Stimulated activated CD4-positive, alpha-beta T cell treated with anti-CD3 and anti-CD28 coated beads, Interleukin-4, amount 100 ng/mL, for 24 hours (primary cell): ENCODE measurements at places on chromosomes 4 and X.
A peak's percentile ranks its signal among the peaks of the same experiment; 100 is the strongest.

GRCh38 chr4:182554736-182555135, 311.5 kb downstream of the TENM3 start:
- DNase-seq: no peak

GRCh38 chrX:100980608-100981497, 11.3 kb downstream of the ARL13A start:
- DNase-seq: no peak

- DNase-seq: no peak
Observed at GRCh38 chr4:164011791-164012190, 517.3 kb downstream of the TMA16 start.

DNA sequence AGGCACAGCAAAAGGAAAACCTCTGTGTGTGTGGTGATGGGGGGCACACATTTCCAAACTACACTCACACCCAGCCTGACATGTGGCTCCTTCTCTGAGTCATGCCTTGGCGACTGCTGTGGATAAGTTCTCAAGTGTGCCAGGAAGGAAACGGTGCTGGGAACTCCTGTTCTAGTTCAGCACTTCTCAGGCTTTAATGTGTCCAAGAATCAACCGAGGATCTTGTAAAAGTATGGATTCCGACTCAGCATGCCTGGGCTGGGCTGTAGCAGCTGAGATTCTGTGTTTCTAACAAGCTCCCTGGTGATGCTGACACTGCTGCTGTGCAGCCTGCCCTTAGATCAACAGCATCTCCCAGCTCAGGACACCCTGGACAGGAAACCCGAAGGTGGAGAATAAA, 20.2 kb downstream of the CLNK start:
- DNase-seq: no peak

- DNase-seq: no peak
Observed at GRCh38 chr4:23485801-23486200, 404.0 kb downstream of the PPARGC1A start.

- DNase-seq: no peak
Observed at GRCh38 chr4:10006231-10006600, 15.1 kb downstream of the SLC2A9 start.

GRCh38 chr4:169098054-169098497, 88.0 kb upstream of the CBR4 start:
- DNase-seq: no peak

DNA sequence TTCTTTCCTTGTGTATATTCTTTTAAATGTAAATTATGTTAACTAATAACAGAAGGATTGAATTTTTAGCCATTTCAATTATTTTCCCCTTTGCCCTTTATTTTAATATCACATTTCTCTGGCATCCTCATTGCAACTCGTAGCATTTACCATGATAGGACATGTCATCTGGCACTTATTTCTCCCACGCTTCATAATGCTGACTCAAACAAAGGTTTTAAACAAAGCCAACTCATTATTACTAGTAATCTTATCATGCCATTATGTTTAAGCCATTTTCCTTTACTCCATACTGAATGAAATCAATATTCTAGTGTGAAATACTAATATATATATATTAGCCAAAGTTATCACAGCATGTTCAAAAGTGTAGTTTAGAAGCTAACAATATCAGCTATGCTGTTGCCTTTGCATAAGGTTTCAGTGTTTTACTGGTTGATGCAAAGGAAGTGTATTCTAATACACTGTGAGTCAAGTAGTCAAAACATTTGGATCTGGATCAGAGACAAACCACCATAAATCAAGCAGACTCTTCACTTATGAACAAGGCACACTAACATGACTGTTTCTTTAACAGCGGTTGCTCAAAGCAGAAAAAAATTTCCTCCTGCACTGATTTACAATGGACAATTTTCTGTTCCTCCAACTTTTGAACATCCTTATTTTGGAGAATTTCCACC, 281.6 kb downstream of the SLC7A11 start:
- DNase-seq: no peak

DNA sequence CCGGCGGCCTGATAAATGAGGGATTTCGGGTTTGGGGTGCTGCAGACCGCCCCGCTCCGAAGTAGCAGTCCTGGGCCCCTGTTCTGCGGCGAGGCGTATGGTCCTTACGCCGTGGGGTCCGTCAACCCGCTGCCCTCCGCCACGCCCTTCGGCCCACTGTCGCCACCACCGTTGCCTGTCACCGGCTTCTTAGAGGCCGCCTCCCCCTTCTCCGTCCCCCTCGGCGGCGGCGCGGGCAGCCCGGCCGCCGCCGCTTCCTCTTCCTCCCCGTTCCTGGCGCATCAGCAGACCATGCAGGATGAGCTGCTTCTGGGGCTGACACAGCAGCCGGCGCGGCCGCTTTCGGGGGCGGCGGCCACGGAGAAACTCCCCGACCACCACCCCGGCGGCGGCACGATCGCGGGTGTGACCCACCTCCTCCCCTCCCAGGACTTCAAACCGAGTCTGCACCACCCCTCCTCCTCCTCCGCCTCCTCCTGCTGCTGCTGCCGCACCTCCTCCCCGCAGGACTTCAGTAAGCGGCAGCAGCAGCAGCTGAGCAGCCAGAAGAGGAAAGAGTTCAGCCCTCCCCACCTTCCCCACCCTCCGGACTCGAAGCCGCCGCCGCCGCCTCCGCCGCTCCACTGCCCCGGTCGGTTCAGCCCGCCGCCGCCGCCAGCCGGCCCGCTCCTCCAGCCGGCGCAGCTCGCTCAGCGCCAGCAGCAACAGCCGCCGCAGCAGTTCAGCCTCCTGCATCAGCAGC, 549 bp downstream of the CPEB2 start:
- peak; percentile 75 for DNase-seq

GRCh38 chrX:71671043-71671780, 3.9 kb downstream of the LOC101059915 start:
- peak; percentile 74 for DNase-seq

- no peak for DNase-seq
Observed at GRCh38 chr4:128107766-128108165, 46.7 kb downstream of the LARP1B start.

GRCh38 chr4:177974461-177974860, 532.2 kb upstream of the AGA start:
- no peak for DNase-seq

- peak; percentile 6 for DNase-seq
Observed at GRCh38 chr4:86043755-86044592, 315.9 kb downstream of the MAPK10 start.

DNA sequence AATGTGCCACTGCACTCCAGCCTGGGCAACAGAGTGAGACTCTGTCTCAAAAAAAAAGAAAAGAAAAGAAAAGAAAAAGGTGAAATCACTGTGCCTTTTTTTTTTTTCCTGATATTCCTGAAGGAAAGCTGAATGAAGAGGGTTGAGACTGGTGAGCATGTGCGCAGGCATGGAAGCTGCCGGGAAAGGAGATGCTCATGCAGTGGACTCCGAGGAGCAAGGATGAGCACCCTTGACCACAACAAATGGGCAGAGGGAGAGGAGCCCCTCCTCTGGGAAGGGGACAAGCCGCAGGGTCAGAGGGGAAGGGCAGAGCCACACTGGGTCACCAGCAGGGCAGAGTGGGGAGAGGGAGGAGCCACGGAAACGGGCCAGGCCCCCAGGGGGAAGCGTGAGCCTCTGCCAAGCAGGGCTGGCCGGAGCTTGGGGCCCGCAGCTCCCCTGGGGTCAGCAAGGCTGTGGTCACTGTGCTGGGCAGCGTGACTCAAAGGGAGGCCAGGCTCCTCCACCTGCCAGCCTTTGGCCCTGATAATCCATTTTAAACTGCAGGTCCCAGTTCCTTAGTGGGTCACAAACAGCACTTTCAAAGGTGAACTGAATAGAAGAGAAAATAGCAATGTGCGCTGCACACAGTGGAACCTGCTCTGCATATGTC, 79.8 kb downstream of the NAT8L start:
- no peak for DNase-seq

GRCh38 chr4:35300996-35301774, 943.1 kb downstream of the ARAP2 start:
- DNase-seq: no peak

GRCh38 chr4:138317175-138317748, 75.1 kb upstream of the SLC7A11 start:
- DNase-seq: no peak

DNA sequence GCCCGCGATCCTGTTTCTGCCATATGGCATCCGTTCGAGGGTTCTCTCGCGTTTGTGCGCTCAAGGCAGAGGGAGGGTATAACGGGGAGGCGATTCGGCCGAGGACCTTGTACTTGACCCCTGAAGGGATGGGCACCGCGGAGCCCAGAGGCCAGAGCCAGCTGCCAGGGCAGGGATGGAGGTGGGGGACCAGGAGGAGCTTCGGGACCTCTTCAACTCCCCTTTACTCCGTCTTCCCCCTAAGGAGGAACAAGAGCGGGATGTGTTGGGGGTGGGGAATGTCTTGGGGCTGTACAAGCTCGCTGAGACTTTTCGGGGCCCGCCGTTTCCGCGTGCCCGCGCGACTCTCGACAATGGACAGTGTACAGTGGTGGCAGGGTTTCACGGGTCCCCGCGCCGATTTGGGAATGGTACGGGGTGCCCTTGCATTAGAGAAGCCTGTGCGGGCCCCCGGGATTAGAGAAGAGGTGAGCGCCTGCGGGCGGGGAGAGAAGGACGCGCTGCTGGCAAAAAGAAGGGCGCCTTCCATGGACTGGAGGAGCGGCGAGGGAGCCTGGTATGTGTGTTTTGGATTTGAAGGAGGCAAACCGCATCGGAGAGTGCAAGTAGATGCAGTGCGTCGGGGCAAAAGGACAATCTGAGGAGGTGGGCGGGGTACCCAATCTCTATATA, 760 bp downstream of the UGT8 start:
- DNase-seq: no peak

DNA sequence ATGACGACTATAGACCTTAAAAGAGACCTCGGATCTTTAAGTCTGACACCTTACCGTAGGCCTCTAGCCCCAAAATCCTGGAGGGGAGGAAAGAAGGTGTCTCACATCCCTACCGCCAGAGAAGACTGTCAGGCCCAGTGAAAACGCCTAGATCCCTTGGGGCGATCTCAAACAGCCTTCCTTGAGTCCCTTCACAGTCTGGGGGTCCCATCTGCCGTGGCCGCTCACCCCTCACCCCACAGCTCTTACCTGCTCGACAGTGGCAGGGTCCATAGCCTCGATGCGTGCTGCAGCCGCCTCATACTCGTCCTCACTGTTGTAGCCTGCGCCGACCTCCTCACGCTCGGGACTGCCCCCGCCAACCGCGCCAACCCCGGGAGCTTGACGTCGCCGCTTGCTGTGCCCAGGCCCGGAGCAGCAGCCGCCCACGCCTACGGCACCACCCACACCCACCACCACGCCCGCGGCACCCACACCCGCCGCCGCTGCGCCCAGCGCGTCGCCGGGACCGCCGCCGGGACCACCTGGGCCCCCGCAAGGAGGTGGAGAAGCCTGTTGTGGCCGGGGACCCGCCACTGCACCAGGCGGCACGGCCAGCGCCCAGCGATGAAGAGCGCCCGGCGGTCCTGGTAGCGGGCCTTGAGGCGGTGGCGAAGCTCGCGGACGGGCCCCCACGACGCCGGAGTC, 536 bp downstream of the OTUD5 start:
- DNase-seq: peak; percentile 54

DNA sequence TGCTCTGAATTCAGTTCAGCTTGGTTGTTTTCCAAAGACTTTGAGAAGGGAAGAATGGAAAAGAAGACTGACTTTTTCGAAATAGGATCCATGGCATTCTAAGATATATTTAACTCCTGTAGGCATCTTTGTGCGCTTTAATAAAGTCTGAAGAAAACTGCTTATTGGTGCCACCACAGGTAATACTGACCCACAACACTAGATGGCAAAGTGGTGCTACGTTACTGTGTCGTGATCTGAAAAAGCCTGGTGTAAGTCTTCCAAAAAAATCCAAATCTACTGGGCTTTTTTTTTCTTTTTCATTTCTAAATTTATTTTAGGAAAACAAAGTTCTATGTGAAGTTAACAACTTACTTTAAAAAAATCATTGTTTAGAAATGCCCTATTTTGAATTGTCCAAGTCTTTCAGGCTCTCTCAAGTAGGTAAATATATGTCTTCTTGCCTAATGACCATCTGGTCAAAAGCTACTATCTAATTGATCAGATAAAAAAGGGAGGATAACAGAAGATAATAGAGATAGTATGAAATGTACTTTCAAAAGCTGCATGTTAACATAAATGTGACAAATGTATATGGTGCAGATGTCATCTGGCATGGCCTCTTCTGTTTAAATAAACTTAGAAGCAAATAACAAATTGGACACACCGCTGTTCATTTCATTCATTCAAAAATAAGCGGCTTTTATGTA, 47.0 kb upstream of the MID1IP1 start:
- DNase-seq: peak; percentile 40

DNA sequence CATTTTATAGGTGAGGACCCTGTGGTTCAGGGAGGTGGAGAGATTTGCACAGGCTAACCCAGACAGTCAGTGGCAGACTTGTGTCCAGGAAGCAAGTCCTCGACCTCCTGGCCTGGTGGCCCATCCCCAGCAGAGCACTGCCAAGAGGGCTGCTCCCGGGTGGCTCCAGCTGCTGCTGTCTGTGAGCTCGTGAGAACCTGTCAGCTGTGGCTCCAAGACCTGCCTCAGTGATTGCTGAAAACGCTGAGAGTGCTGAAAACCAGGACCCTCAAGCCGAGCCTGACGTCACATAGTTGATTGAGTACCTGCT, 74.2 kb downstream of the RTL9 start:
- no peak for DNase-seq

DNA sequence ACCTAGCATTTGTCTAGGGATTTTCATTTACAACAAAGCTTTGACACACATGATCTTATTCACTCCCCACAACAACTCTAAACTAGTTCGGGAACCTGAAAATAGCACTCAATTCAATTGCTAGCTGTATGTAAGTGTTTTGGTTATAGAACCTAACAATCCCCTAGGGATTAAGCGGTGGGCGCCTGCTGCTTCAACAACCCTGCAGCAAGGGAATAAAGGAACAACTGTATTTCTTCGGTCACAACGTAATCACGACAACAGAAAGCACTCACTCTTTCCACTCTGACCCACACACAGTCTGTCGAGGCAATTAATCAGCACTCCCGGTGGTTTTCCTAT, 674 bp upstream of the DIAPH2 start:
- no peak for DNase-seq

DNA sequence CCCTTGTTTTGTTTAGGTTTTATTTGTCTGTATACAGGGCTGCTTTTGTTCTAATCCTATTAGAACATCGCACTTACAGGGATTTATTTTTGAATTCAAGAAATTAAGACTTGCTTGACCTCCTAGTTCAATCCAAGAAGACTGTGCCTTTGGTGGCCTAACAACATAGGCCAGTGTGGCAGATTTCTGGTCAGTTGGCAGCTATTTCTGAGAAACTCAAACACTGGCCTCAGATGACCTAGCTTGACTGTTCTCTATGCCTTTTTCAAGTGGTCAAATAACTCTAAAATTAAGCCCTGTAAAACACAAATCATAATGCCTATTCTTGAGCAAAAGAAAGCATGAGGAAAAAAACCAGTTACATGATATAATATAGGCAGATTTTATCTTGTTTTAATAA, 89.3 kb upstream of the GPR34 start:
- DNase-seq: no peak

- no peak for DNase-seq
Observed at GRCh38 chr4:28636971-28637370, 1776.3 kb downstream of the STIM2 start.

DNA sequence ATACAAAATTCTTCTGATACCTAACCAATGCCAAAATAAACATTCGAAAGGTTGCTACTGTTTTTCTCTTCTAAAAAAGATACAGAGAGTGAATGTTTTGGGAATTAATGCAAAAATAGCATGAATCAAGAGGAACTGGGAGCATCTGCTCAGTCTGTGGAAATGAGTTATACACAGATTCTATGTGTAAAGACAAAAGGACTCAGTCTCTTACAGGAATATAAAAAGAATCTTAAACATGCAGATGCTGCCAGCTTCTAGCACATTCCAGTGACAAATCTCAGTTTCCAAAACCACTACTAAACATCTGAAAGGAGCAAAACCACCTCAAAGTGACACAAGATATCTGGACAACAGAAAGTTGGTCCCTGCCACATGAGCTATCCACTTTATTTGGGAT, 55.0 kb downstream of the PAPSS1 start:
- DNase-seq: no peak
